ENCODE measurements at places on chromosomes 2 and 18.

DNA sequence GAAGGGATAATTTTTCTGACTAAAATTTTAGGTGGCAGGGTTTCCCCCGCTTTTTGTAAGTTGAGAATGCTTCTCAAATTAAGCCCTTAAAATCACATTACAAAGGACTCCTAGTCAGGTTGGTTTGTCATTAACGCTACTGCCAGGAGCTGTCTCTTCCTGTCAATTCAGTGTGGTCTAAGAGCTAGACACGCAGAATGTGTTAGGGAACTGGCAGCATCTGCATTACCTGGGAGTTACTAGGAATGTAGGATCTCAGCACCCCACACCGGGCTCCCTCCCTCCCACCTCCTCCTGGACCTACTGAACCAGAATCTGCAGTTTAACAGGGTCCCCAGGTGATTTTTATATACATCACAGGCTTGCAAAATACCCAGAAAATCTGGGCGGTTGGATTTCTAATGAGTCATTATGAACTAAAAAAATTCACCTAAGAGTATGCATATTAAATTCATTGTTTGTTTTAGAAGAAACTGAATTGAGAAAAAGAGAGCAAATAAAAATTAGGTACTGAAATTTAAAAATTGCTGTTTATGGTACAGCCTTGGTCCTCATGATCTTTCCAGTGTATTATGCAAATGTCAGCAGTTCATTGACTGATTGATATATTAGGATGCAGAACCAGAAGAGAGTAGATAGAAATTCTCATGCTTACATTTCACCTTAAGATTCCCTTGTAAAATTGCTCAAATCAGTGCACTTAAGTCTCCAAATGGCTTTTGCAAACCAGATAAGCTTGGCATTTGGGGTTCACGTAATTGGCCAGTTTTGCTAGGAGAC lies 130.9 kb upstream of the ITGA6 start:
- no peak for DNase-seq

GRCh38 chr18:11981543-11982366 lies 448 bp downstream of the IMPA2 start:
- no peak for DNase-seq

GRCh38 chr18:7020995-7021777 lies 96.4 kb downstream of the LAMA1 start:
- no peak for DNase-seq

DNA sequence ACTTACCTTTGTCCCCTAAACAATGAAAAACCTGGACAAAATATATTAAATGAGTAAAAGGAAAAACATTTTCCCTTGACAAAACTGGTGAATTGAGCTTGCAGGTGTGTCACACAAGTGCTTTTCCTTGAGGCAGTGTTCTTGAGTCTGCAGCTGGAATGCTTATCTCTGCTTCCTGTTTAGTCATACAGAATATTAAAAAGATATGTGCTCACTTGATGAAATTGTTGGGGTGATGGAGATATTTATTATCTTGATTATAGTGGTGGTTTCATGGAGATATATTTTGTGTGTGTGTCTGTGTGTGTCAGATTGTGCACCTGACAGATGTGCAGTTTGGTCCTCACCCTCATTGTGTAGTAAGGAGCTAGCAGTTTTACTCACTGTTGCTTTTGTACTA lies 3.3 kb downstream of the TAF1B start:
- DNase-seq, result no peak

- DNase-seq, result no peak
Measured at GRCh38 chr2:144052083-144052482, 467.8 kb downstream of the ZEB2 start.

DNA sequence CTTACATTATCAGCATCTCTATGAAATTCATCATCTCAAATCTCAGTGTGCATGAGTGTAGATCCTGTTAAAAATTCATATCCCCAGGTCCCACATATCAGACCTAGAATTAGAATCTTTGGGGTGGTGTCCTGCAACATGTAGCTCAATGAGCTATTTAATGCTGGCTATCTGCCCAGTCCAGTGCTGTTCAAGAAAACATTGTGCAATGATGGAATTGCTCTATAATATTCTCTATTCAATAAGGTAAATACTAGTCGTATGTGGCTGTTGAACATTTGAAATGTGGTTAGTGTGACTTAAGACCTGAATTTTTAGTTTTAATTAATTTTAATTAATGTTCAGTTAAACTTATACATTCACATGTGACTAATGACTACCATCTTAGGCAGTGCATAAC lies 127.4 kb downstream of the NOL4 start:
- no peak for DNase-seq

DNA sequence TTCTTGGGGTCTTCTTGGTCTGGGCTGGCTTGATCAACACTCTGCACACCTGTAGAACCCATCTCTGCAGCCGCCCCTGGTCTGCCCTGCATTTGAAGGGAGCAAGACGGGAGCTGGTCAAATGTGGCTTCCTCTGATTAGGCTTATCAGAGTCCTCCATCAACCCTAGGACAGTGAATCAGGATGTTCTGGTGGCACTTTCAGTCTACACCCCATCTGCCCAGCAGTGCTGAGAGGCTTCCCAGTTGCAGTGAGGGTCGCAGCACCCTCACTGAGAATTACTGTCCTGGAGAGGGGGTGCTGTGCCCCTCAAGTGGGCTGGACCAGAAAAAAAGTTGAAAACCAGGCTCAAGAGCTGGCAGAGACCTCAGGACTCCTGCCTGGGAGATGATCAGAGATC lies 152.9 kb downstream of the DYSF start:
- DNase-seq, result no peak

- DNase-seq, result no peak
Measured at GRCh38 chr18:79258447-79258846, 137.3 kb upstream of the NFATC1 start.

- no peak for DNase-seq
Measured at GRCh38 chr2:51490576-51491234, 458.8 kb upstream of the NRXN1 start.

DNA sequence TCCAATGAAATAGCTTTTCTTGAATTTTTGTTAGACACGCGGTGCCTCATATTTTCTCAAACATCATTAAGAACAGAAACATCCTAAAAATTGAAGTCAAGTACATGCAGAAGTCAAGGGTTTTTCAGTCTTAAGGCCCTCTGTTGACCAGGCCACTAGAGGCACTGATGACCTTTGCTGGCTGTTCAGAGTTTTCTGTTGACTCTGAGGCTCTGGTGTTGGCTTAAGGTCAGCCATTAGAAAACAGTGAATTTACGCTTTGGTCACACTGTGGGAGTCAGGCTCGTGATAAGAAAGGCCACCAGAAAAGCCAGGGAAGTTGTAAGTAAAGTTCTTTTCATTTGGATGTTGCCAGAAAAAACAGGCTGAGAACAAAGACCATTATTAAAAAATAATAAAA lies 5.8 kb upstream of the UPP2 start:
- no peak for DNase-seq

GRCh38 chr18:47800248-47800647 lies 130.2 kb downstream of the SMAD2 start:
- DNase-seq, result no peak

- DNase-seq, result no peak
Measured at GRCh38 chr2:74080346-74080745, 67.4 kb downstream of the BOLA3 start.

DNA sequence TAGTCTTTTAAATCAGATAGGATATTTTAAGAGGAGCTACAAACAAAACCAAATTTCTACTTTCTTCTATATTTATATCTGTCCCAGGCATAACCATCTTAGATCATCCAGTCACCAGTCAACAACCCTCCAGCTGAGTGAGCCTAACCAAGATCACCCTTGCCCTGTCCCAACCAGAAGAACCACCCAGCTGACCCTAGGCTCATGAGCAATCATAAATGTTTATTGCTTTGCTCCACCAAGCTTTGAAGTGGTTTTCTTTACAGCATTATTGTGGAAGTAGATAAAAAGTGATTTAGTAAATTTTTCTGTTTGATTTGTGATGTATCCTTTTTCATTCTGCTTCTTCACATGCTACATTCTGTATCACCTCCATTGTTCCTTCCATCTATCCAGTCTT lies 167.2 kb upstream of the PIEZO2 start:
- DNase-seq, result no peak

- no peak for DNase-seq
Measured at GRCh38 chr2:159228081-159228581, 58.4 kb downstream of the WDSUB1 start.

- no peak for DNase-seq
Measured at GRCh38 chr18:77671456-77672167, 422.0 kb downstream of the GALR1 start.

GRCh38 chr18:38297910-38298309 lies 732.3 kb upstream of the CELF4 start:
- no peak for DNase-seq

GRCh38 chr2:181007086-181007837 lies 26.9 kb downstream of the UBE2E3 start:
- DNase-seq, result no peak

DNA sequence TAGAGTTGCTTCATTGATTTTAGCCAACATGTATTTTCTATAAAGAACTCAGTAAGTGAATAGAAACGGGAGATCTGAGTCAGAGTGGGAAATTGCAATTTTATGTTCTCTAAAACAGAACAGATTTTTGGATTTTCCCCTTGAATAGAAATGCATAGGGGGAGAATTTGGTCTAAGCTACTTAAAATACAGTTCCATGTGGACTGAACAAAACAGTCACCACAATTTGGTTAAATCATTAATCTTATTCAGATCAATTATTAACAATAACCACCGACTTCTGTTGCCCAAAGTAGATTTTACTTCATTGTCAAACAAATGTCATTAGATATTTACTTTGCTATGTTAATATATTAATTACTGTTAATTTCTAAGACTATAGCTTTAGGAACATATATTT lies 107.7 kb downstream of the SCG2 start:
- DNase-seq, result no peak

GRCh38 chr2:105629634-105630033 lies 115.1 kb upstream of the NCK2 start:
- no peak for DNase-seq

- DNase-seq, result no peak
Measured at GRCh38 chr2:58709687-58710354, 468.7 kb upstream of the FANCL start.

DNA sequence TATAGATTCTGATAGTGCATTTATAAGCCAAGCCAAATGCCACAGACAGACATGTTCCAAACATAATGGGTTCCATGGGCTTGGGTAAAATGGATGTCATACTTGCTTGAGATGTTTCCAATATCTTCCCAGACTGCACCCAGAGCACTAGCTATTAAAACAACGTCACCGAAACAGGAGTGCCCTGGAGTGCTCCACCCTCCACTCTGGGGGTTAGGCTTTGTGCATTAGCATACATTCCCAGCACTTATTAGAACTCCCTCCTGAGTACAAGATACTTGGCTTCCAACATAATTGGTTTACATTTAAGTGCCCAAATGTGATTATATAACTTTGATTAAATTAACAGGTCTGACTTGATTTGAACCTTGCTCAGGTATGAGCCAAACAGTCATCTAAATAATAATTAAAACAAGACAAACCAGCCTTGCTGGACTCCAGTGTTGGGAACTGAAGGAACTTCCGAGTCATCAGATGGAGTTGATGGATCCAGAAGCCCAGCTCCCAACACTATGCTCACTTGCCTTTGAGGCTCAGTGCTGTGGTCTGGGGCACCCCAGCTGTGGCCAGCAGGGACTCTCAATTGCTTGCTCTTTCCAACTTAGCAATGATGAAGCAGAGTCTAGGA lies 60.5 kb upstream of the LGALSL start:
- no peak for DNase-seq

DNA sequence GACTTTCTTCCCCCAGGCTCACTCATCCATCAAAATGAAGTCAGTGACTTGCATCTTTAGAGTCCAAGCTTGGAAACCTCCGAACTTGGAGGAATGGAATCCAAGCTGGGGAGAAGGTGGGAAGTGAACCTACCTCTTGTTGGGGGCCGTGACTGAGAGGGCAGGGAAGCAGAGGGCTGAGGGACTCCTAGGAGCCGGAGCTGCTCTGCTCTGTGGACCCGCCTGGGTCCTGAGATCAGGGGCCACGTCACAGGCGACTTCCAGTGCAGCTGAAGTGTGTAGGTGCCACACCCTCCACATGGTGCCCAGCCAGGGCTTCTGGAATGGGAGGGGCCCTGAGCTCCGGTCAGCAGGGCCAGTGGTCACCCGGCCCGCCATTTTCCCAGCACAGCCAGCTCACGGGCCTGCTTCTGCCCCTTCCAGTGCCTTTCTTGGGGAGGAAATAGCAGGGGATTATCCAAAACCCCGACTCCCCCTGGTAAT lies 63.4 kb upstream of the OTOS start:
- DNase-seq, result no peak
